Frontal cortex (tissue), 4 donors: ENCODE measurements at places on chromosomes 2 and 18.

- DNase-seq: no peak
Observed at GRCh38 chr2:239978411-239978810, 46.7 kb downstream of the NDUFA10 start.

DNA sequence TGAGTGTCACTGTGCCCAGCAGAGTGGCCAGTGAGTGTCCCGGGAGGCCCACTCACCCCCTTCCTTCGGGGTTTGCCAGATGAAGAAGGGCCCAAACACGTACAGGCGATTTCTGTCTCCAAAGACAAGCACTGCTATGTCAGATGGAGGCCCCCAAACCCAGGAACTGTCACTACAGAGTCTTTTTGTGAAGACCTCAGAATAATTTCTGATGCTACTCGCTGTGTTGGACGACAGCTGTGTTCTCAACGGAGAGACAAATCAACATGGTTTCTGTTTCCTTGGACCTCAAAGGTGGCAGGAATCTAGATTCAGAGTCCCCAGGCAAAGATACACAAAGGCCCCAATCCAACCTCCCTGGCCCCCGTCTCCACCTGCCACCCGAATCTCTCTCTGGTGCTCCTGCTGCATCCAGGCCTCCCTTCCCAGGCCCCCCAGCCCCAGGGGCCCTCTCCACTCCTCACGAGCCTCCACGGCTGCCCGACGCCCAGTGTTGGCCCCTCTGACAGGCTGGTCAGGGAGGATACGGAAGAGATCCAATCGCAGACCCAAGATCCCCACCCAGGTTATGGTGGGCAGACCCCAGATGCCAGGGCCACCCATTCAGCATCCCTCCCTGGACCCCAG, 2.4 kb upstream of the GPR17 start:
- DNase-seq: no peak

GRCh38 chr2:44098891-44099290, 69.8 kb upstream of the PPM1B start:
- DNase-seq: no peak

DNA sequence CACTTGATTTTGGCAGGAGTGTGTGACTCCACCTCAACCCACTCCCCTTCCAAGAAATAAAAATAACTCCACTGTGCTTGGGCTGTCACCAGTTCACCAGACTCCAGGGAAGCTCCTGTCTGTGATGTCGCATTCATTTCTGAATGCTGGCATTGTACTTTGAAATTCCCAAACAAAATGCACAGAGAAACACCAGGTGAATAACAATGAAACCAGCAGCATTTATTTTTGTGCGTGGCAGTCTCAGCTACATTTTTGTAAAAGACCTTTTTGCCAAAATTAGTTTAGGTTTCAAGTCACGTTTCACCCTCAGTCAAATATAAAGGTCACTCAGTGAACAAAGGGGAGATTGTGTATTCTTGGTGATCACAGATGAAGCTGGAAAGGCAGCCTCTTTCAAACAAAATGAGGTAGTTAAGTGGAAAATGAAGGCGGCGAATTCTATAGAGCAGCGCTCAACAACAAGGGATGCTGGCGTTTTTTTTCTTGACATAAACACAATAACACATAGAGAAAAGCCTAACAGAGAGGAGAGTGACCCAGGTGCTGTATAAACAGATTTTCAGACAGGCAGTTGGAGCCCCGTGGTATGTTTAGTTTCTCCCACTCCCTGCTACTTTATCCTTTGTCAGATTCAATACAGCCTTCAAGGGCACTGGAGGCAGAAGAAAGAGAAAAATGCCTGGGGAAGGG, 210.3 kb upstream of the GCFC2 start:
- DNase-seq: no peak

GRCh38 chr2:116411211-116411610, 1403.3 kb upstream of the DDX18 start:
- DNase-seq: no peak
